Activated CD4-positive, alpha-beta T cell treated with anti-CD3 and anti-CD28 coated beads, Interleukin-2, amount 10 ng/mL, durations not matched to agents 7 days and 5 days (primary cell): ENCODE measurements at places on chromosomes 6 and 20. TPM values are rescaled to one million over a fixed set of nuclear protein-coding genes. Genes with fewer than 3 reads are reported as not detected.

The SLC17A1 gene
- total RNA-seq = not detected

The NRSN1 gene
- not detected for total RNA-seq

The BHLHE23 gene
- total RNA-seq = not detected

The OPRM1 gene
- not detected for total RNA-seq

The PREX1 gene
- 81.0 TPM for total RNA-seq

The UBE2C gene
- total RNA-seq = 244 TPM

The NOTCH4 gene
- total RNA-seq = 0.20 TPM

The DZANK1 gene
- total RNA-seq = 1.7 TPM

The FAM83D gene
- 22.5 TPM for total RNA-seq

The TNXB gene
- total RNA-seq = 6.7 TPM

The CTAGE9 gene
- not detected for total RNA-seq

The ERVFRD-1 gene
- not detected for total RNA-seq

The C4B gene
- total RNA-seq = 2.0 TPM

The TTBK1 gene
- total RNA-seq = 0.07 TPM
